ENCODE measurements at places on chromosomes 16 and 17.

GRCh38 chr16:84608282-84608681 is 9.6 kb downstream of the COTL1 start:
- H3K27me3 ChIP-seq: no peaks in the 10 kb centered on the region
- peak overlapping the region; percentile 63 for H3K27ac ChIP-seq
- peak overlapping the region; percentile 43 for H3K4me3 ChIP-seq
- H3K4me1 ChIP-seq: peaks cover 54% of the 10 kb centered on the region
- H3K36me3 ChIP-seq: peaks cover 18% of the 10 kb centered on the region
- no peak for DNase-seq

GRCh38 chr16:19497176-19497575 is 24.7 kb downstream of the GDE1 start:
- H3K27me3 ChIP-seq: no peaks in the 10 kb centered on the region
- no peak overlapping the region for H3K4me3 ChIP-seq
- peaks cover 4% of the 10 kb centered on the region for H3K4me1 ChIP-seq
- no peak for DNase-seq
- H3K27ac ChIP-seq: no peak overlapping the region

- no peaks in the 10 kb centered on the region for H3K27me3 ChIP-seq
- H3K4me1 ChIP-seq: no peaks in the 10 kb centered on the region
- no peaks in the 10 kb centered on the region for H3K36me3 ChIP-seq
- no peak overlapping the region for H3K4me3 ChIP-seq
Observed at GRCh38 chr17:9924735-9925191, 19.7 kb upstream of the RCVRN start.

GRCh38 chr17:32267690-32268205 is 2.1 kb downstream of the RHBDL3 start:
- peaks cover 4% of the 10 kb centered on the region for H3K4me1 ChIP-seq
- H3K36me3 ChIP-seq: no peaks in the 10 kb centered on the region
- no peak overlapping the region for H3K4me3 ChIP-seq
- H3K27ac ChIP-seq: no peak overlapping the region
- DNase-seq: no peak

- H3K36me3 ChIP-seq: peaks cover 7% of the 10 kb centered on the region
- no peaks in the 10 kb centered on the region for H3K27me3 ChIP-seq
- peaks cover 5% of the 10 kb centered on the region for H3K4me1 ChIP-seq
- H3K27ac ChIP-seq: no peak overlapping the region
Observed at GRCh38 chr17:2621241-2621640, 27.8 kb downstream of the PAFAH1B1 start.

- peaks cover 7% of the 10 kb centered on the region for H3K36me3 ChIP-seq
- no peaks in the 10 kb centered on the region for H3K27me3 ChIP-seq
- no peak for DNase-seq
Observed at GRCh38 chr17:51184124-51184523, 17.9 kb downstream of the NME2 start.

DNA sequence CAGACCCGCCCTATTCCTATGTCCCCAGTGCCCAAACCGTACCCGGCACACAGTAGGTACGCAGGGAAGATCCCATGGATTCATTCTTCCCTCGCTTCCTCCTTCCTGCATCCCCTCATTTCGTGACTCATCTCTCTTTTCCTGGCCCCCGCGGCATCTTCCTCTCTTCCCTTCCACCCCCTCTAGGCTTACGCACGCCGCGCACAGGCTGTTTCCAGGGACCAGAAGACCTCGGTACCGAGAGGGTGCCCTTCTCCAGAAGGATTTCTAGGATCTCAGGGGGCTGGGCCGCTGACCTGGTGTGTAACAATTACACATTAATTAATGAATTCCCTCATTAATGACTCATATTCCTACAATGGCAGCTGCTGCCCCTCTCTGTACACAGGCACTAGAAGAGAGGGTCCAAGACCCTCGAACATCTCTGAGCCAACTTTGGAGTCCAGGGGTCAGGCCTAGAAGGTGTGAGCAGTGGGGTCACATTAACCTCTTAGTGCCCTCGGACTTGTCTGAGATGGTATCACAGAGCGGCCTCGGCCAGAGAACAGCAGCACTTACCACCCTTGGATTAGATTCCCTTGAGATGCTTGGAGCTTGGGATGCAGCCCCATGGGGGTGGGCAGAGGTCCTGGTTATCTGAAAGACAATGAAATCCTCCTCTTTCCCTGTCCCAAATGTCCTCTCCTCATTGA is 16.8 kb upstream of the PLLP start:
- no peak overlapping the region for H3K4me3 ChIP-seq
- no peaks in the 10 kb centered on the region for H3K36me3 ChIP-seq

DNA sequence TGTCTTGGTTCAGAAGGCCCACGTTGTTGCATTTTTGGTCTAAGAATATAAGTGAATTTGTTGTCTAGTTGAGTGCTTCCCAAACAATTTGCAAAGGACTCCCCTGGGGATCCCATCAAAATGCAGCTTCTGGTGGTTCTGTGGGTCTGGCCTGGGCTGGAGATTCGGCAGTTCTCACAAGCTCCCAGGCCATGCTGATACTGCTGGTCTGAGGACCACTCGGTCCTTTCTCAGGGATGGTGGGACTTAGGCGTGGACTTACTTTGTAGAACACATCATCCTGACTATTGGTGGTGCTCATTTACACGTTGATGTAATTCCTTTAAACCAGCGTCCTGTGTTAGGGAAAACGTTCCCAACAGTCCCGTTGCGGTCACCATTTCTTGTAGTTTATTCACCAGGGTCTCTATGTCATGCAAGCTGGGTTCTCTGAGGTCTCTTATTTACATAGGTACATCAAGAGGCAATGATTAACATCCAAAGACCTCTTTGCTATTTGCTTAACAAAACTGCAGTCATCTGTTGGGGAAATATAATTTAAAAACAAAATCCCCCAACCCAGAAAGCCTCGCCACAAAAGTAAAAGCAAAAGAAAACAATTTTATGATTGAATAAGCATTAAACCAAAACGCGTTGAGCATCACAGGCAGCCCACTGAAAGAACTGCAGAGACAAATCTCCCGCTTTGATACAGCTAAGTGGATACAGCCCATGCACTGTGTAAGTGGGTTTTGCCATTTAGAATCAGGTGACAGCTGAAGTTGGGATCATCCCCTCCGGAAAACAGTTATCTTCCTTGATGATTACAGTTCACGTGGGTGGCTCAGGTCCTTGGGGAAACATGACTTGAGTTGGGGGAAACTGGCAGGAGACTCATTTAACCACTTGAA is 39.0 kb upstream of the SEC14L1 start:
- no peak for DNase-seq
- H3K27me3 ChIP-seq: no peaks in the 10 kb centered on the region
- peak overlapping the region; percentile 57 for H3K27ac ChIP-seq
- H3K4me1 ChIP-seq: peaks cover 22% of the 10 kb centered on the region
- no peak overlapping the region for H3K4me3 ChIP-seq

- DNase-seq: no peak
- no peaks in the 10 kb centered on the region for H3K27me3 ChIP-seq
- H3K27ac ChIP-seq: no peak overlapping the region
- H3K4me1 ChIP-seq: peaks cover 22% of the 10 kb centered on the region
Observed at GRCh38 chr17:83176623-83177583, 97.5 kb downstream of the METRNL start.

- DNase-seq: no peak
- no peaks in the 10 kb centered on the region for H3K27me3 ChIP-seq
- no peak overlapping the region for H3K4me3 ChIP-seq
- H3K4me1 ChIP-seq: no peaks in the 10 kb centered on the region
- H3K36me3 ChIP-seq: no peaks in the 10 kb centered on the region
Observed at GRCh38 chr16:85583491-85584181, 29.5 kb upstream of the GSE1 start.

GRCh38 chr17:42333053-42333452 is 44.8 kb downstream of the STAT5A start:
- peak; percentile 38 for DNase-seq
- H3K4me1 ChIP-seq: peaks cover 29% of the 10 kb centered on the region
- H3K27ac ChIP-seq: peak overlapping the region; percentile 71
- no peak overlapping the region for H3K4me3 ChIP-seq

- H3K4me3 ChIP-seq: no peak overlapping the region
- DNase-seq: no peak
- H3K4me1 ChIP-seq: no peaks in the 10 kb centered on the region
- no peaks in the 10 kb centered on the region for H3K36me3 ChIP-seq
- H3K27ac ChIP-seq: no peak overlapping the region
Observed at GRCh38 chr17:22512997-22513538, 820.7 kb downstream of the KCNJ18 start.

GRCh38 chr17:43224146-43224705 is 4.2 kb downstream of the CCDC200 start:
- H3K27me3 ChIP-seq: no peaks in the 10 kb centered on the region
- DNase-seq: no peak
- H3K4me3 ChIP-seq: no peak overlapping the region
- no peaks in the 10 kb centered on the region for H3K4me1 ChIP-seq
- H3K27ac ChIP-seq: no peak overlapping the region
- no peaks in the 10 kb centered on the region for H3K36me3 ChIP-seq

DNA sequence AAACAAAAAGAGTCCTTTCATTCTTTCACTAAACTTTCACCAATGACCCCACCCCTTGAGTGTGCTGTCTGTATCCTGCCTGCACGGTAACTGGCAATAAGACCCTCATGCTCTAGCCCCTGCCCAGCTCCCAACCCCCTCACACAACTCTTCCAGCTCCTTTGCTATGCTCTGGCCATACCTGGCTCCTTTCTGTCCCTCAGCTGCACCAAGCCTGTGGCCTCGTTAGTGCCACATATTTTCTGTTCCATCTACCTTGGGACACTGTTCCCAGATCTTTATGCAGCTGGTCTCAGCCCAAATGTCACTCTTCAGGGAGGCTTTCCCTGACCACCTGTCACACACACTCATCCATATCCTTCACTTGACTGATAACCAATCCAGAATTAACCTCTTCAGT is 47.3 kb downstream of the C16orf82 start:
- H3K27ac ChIP-seq: no peak overlapping the region
- no peak for DNase-seq
- peaks cover 4% of the 10 kb centered on the region for H3K4me1 ChIP-seq
- H3K4me3 ChIP-seq: no peak overlapping the region
- H3K27me3 ChIP-seq: peaks cover 2% of the 10 kb centered on the region

DNA sequence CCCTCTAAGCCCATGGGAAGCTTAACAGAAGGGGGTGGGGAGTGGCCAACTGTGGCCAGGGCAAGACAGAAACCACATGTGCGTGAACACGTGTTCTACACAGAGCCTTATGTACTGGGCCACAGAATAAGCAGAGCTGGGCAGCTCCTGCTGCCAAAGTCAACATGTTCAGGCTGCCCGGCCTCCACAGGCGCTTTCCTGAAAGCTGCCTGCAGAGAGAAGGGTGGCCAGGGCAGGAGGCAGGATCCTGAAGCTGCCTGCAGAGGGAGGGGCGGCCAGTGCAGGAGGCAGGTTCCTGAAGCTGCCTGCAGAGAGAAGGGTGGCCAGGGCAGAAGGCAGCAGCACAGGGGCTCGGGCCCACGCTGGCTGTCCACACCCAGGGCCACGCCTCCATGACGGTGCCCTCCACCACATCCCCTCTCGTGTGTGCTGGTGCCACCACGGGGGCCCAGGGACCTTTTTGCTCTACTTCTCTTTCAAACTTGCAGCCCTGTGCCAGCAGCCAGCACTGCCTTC is 79.5 kb downstream of the ANKRD11 start:
- peaks cover 17% of the 10 kb centered on the region for H3K4me1 ChIP-seq
- H3K27ac ChIP-seq: no peak overlapping the region
- H3K27me3 ChIP-seq: no peaks in the 10 kb centered on the region
- H3K36me3 ChIP-seq: peaks cover 6% of the 10 kb centered on the region

DNA sequence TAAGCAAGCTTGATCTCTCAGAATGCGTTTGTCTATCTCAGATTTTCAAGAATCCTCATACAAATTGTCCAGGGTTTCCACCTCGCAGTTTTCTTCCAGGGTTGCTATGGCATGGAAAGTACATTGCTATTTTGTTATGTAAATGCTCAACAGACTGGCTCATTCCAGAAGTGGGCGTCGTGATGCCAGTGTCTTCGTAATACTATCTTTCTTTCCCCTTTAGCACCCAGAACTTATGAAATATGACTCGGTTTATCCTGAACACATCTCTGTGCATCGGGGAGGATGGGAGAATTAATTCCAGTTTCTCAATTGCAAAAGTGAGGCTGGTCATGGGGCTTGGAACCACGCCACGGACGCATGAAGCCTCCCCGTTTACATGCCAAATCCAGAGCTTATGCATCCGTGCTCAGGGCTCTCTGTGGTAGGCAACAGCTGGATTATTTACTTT is 405.0 kb downstream of the WWOX start:
- H3K27ac ChIP-seq: no peak overlapping the region
- no peaks in the 10 kb centered on the region for H3K27me3 ChIP-seq
- H3K4me3 ChIP-seq: no peak overlapping the region
- H3K4me1 ChIP-seq: peaks cover 3% of the 10 kb centered on the region

- no peak overlapping the region for H3K4me3 ChIP-seq
- no peak overlapping the region for H3K27ac ChIP-seq
- H3K27me3 ChIP-seq: no peaks in the 10 kb centered on the region
- H3K4me1 ChIP-seq: no peaks in the 10 kb centered on the region
- peak; percentile 2 for DNase-seq
Observed at GRCh38 chr16:69888005-69888590, 63.0 kb upstream of the CLEC18A start.

- no peak for DNase-seq
- no peaks in the 10 kb centered on the region for H3K4me1 ChIP-seq
- no peak overlapping the region for H3K4me3 ChIP-seq
- no peaks in the 10 kb centered on the region for H3K27me3 ChIP-seq
Observed at GRCh38 chr17:61806081-61806828, 57.1 kb downstream of the BRIP1 start.

- H3K27ac ChIP-seq: no peak overlapping the region
- no peaks in the 10 kb centered on the region for H3K4me1 ChIP-seq
- no peak for DNase-seq
- no peaks in the 10 kb centered on the region for H3K36me3 ChIP-seq
Observed at GRCh38 chr16:5506021-5506420, 408.4 kb upstream of the EEF2KMT start.

GRCh38 chr17:78652913-78653312 is 75.7 kb upstream of the DNAH17 start:
- no peak for DNase-seq
- H3K36me3 ChIP-seq: no peaks in the 10 kb centered on the region
- no peaks in the 10 kb centered on the region for H3K27me3 ChIP-seq
- H3K27ac ChIP-seq: no peak overlapping the region

- no peaks in the 10 kb centered on the region for H3K27me3 ChIP-seq
- no peaks in the 10 kb centered on the region for H3K36me3 ChIP-seq
- peaks cover 17% of the 10 kb centered on the region for H3K4me1 ChIP-seq
- no peak overlapping the region for H3K27ac ChIP-seq
Observed at GRCh38 chr17:20202141-20202621, 193.0 kb downstream of the SPECC1 start.
